ENCODE measurements at places on chromosomes 13 and 19.

- DNase-seq = no peak
Measured at GRCh38 chr13:30991184-30991583, 58.7 kb downstream of the TEX26 start.

GRCh38 chr19:33285441-33285927, 16.9 kb downstream of the CEBPA start:
- DNase-seq = no peak

- no peak for DNase-seq
Measured at GRCh38 chr13:102237230-102237629, 164.6 kb downstream of the FGF14 start.

- DNase-seq = peak; percentile 45
Measured at GRCh38 chr19:13784731-13785452, 10.4 kb upstream of the ZSWIM4 start.

DNA sequence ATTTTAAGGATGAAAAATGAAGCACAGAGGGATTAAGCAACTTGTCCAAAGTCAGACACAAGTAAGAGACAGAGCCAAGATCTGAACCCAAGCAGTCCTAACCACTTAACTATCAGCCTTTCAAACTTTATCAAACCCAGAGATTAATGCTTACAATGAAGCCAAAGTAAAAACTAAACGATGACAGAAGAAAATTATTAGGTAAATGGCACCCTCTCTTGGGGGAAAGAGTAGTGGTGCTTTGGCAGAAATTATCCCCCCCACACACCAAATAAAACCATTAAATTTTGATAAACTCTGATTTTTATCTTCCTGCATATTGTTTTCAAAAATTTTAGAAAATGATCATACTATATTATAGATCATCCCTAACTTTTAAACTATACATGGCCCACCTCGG, 329.2 kb downstream of the SLC7A1 start:
- DNase-seq = no peak

Data from activated T-helper 1 cell treated with anti-CD3 and anti-CD28 coated beads, Interleukin-12 subunit alpha, Interleukin-12 subunit beta, Interleukin-2, Interleukin-4 antibody, amounts not matched to agents 30 ng/mL and 10 ng/mL and 1 ng/mL, durations not matched to agents 14 hours and 24 hours and 36 hours (primary cell).